Activated naive CD8-positive, alpha-beta T cell treated with anti-CD3 and anti-CD28 coated beads, Interleukin-2, amount 50 U/mL, for 24 hours (primary cell): ENCODE measurements at places on chromosomes 5 and 9.

DNA sequence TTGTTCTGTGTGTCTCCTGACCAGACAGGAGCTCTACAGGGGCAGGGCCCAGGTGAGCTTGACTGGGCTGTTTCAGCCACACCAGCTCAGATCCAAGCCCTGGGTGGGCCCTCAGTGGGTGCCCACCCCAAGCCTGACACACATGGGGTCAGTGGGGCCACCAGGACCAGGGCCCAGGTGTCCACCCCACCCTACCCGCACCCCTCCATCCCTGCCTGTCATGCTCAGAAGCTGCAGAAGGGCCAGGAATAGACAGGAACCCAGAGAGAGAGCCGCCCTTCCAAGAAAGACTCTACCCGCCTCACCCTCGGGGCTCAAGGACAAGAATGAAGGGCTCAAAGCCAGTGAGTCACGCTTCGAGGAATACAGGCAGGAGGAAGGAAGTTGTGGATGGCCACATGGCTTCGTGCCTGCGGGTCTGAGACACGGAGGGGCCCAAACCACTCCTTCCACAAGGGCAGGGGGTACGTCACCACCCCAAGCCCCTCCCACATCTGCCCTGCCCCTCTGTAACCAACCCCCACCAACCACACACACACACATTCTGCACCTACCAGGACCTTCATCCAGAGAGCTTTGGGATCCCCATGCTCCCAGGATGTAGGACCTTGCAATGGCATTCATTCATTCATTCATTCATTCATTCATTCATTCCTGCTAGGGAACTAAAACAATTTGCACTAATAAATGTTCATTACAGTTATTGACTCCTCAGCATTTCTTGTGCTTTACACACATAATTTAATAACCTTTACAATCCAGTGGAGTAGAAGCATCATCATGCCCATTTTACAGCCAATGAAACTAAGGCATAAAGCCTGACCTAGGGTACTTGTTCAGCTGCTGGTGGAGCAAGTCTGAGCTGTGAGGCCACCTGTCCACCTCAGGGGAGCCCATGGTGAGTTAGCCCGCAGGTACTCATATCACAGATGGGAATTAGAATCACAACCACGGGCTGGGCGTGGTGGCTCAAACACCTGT lies 55.9 kb upstream of the STXBP1 start:
- DNase-seq: peak; percentile 75

GRCh38 chr9:70395652-70396051 lies 18.8 kb downstream of the KLF9 start:
- no peak for DNase-seq

GRCh38 chr5:118802335-118802734 lies 186.0 kb downstream of the DTWD2 start:
- DNase-seq: no peak

DNA sequence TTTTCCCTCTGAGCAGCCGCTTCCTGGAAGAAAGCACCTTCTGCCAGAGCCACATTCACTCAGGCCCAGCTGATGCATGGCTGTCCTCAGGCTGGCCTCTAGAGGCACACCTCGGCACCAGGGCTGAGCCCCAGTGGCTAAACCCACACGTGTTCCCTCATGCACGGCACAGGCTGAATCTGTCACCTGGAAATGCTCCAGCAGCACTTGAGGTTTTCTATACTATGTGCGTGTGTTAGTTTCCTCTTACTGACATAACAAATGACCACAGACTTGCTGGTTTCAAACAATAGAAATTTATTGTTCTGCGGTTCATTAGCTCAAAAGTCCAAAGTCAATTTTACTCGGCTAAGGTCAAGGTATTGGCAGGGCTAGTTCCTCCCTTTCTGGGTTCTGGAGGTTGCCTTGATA lies 141.4 kb downstream of the LRRC70 start:
- peak; percentile 2 for DNase-seq

- no peak for DNase-seq
Observed at GRCh38 chr5:33257807-33258429, 182.8 kb upstream of the TARS1 start.
